Small intestine (tissue), 16 donors: ENCODE measurements at places on chromosomes 11 and 22. TPM values are rescaled to one million over a fixed set of nuclear protein-coding genes. Genes with fewer than 3 reads are reported as not detected.

DNA sequence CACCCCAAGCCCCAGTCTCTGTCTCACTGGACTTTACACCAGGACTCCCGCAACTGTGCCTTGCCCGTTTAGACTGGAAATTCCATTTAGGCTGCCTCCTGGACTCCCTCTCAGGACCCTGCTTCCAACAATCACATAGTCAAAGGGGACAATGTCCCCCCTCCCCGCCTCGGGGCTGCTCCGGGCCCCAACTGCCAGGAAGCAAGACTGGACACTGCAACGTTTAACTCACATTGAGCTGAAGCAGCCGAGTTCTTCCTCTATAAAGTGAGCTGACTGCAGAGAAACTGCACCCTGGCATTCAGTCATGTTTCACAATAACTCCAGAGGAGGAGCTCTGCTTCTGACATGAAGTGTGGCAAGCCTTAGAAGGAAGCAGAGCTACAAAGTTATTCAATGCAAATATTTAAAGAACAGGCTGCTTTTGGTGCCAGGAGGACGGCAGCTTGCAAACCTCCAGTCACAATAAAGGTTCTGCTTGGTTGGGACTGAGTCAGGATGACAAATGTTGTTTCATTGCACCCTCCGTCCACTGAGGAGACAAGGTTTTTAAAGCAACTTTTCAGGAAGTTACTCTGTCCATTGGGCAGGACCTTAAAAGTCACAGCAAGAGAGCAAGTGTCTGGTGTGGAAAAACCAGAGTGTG, 19.9 kb downstream of the PACSIN2 start:
- no peaks in the 10 kb centered on the region for H3K36me3 ChIP-seq
- peak; percentile 92 for DNase-seq
- peak overlapping the region; percentile 24 for H3K4me3 ChIP-seq
- H3K4me1 ChIP-seq: peaks cover 4% of the 10 kb centered on the region
- H3K27me3 ChIP-seq: no peaks in the 10 kb centered on the region

DNA sequence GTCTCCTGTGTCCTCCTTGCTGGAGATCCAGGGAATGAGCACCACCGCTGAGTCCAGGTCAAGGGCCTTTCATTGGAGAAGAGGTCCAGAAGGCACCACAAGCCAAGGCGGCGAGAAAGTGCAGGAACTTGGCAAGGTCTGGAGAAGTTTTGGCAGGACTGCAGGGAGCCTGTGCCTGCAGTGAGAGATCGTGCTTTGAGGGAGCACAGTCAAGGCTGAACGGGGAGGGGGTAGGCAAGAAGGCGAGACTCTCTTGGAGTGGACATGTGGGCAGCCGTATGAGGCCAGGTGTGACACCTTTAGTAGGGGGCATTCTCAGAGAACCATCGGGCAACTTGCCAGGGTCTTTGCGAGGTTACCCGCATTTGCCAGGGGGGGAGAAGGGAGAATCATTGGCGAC, 30.5 kb downstream of the LRRC10B start:
- H3K27ac ChIP-seq: no peak overlapping the region
- no peaks in the 10 kb centered on the region for H3K36me3 ChIP-seq
- DNase-seq: no peak
- peaks cover 14% of the 10 kb centered on the region for H3K4me1 ChIP-seq

DNA sequence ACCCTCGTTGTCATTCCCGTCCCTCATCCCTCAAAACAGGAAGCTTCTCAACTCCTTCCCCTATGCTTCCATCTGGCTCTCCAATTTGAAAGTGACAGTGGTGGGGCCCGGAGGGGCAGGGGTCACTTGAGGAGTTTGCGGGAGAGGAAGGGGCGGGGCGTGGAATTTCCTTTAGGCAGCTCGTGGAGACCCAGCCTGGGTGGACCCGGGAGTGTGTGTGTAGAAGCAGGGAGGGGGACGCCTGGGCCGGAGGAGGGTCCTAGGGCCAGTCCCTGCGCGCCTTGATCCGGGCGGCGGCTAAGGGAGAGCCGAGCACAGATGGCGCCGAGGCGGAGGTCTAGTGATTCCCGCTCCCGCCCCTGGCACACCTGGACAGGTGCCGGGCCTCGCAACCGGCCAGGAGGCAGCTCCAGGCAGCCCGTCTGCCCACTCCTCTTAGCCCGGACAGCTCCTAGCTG, 7.8 kb upstream of the PAX6 start:
- H3K4me1 ChIP-seq: peaks cover 14% of the 10 kb centered on the region
- H3K27ac ChIP-seq: no peak overlapping the region
- no peak for DNase-seq
- no peaks in the 10 kb centered on the region for H3K36me3 ChIP-seq

DNA sequence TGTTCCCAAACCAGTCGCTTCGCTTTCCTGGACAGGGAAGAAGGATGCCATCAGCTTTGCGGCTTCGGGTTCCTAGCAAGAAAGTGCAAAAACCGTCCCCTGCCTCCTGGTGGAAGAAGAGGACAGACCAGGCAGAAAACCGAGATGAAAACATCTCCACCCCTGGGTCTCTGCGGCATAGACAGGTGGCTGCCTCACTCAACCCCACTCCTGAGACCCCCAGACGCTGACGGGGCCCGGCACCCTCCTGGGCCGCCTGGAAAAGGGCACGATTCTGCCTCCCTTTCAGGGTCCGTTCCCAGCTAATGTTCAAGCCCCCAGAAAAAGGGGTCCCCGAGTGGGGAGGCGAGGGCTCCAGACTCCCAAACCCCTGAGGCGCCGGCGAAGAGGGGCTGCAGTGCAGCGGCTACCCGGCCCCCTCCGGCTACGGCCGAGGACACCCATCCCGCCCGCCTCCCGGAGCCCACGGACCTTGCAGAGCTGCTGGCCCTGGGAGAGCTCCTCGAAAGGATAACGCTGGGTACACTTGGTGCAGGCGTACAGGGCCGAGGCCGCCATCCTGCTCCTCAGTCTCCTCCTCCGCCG, 569 bp downstream of the FAM76B start:
- H3K4me1 ChIP-seq: peaks cover 3% of the 10 kb centered on the region
- no peaks in the 10 kb centered on the region for H3K27me3 ChIP-seq
- DNase-seq: no peak
- H3K4me3 ChIP-seq: peak overlapping the region; percentile 74
- peak overlapping the region; percentile 100 for H3K27ac ChIP-seq
- peaks cover 6% of the 10 kb centered on the region for H3K36me3 ChIP-seq

DNA sequence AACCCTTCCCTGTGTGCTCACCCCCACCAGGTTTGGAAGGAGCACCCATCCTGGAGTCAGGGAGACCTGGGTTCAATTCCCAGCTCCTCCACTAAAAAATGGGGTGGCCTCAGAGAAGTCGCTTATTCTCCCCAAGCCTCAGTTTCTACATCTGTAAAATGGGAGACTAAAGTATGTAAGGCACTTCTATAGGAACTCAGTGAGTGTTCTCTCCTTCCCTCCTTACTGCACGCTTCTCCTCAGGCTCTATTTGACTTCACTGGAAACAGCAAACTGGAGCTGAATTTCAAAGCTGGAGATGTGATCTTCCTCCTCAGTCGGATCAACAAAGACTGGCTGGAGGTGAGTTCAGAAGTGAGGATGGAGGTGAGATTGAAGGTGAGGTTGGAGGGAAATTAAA, 11.3 kb downstream of the NCF4 start:
- no peak overlapping the region for H3K27ac ChIP-seq
- no peaks in the 10 kb centered on the region for H3K27me3 ChIP-seq
- H3K4me1 ChIP-seq: no peaks in the 10 kb centered on the region
- no peaks in the 10 kb centered on the region for H3K36me3 ChIP-seq

The FADS2 gene
- 2.4 TPM for polyA plus RNA-seq

The TESMIN gene
- 8.8 TPM for polyA plus RNA-seq

The LTO1 gene
- 18.6 TPM for polyA plus RNA-seq
